ENCODE measurements at places on chromosomes 7 and 10. TPM values are rescaled to one million over a fixed set of nuclear protein-coding genes. Genes with fewer than 3 reads are reported as not detected.

AGMO gene
- not detected for total RNA-seq

ACSM6 gene
- not detected for total RNA-seq

SMO gene
- 9.5 TPM for total RNA-seq

FEZF1 gene
- total RNA-seq, result not detected

RNF32 gene
- total RNA-seq, result 6.9 TPM

HOXA1 gene
- total RNA-seq, result 26.9 TPM

GRCh38 chr10:116262678-116263077, 10.3 kb downstream of the GFRA1 start:
- peak; percentile 21 for ATAC-seq

GRCh38 chr10:71802715-71803488, 29.6 kb upstream of the VSIR start:
- ATAC-seq, result no peak

GRCh38 chr7:30984359-30985107, 20.8 kb downstream of the GHRHR start:
- peak; percentile 74 for ATAC-seq

DNA sequence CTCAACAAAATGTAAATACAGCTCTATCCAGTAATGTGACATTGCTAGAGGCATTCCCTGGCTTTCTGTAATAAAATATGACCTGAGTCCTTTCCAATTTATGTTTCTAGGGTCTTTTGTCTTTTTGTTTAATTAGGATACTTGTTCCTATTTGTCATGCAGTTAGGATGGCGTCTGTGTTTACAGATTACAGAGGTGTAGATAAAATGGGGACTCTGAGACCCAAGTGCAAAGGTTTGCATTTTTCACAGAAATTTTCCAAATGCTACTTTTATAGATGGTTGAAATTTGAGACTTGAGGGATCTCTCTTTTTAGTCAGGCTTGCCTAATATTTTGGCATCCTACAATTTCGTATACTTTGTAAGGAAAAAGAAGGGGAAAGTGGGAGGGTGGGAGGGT, 332.4 kb downstream of the PTEN start:
- no peak for ATAC-seq

- ATAC-seq, result peak; percentile 25
These were observed 259.8 kb upstream of the SEMA3A start for GRCh38 chr7:84454174-84454959.

DNA sequence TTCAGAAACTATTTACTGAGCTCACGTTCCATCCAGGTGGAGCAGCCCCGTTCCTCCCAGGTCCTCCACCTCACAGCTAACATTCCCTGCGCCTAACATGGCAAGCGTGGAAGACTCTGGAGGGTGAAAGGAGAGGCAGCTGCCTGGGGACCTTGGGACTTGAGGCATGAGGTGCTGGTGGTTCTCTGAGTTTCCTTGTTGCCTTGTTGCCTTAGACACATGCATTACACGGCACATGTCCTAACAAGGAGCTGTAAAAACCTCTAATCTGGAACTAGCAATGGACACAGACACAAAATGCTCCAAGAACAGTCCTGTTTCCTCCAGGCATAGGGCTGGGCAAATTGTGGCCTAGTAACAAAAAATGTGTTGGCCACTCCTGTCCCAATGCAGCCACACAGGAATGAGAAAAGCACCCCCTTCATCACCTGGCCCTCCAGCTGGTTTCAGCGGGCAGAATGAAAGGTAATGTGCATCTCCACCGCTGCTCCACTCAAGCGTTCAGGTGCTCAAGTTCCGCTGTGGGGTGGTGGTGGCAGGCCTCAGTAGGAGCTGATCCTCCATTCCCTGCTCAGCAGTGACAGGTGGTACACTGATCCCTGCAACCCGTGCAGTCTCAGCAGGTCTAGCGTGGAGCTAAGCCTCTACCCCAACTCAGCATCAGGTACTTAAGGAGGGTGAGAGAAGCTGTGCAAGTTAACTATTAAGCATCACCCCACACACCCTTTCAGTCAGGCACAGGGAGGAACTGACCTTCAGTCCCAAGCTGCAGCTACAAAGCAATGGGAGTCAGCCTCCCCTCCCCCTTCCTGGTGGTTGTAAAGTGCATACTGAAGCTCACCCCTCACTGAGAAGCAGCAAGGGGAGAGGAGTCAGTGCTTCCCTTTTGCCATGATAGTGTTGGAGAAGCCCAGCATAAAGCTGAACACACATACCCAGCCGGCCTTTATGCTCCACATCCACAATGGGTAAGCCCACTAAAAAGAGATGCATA, 382.8 kb downstream of the SDK1 start:
- no peak for ATAC-seq

GRCh38 chr10:115989621-115990020, 283.4 kb downstream of the GFRA1 start:
- ATAC-seq, result no peak

GRCh38 chr7:1040790-1041189, 3.6 kb upstream of the GPR146 start:
- peak; percentile 38 for ATAC-seq

GRCh38 chr7:93890464-93891068, at the start of gene TFPI2:
Gene TFPI2, minus strand, starts transcription at chr7:93890753. Its CDS starts 75 bp downstream, at chr7:93890678.
- peak; percentile 77 for ATAC-seq

DNA sequence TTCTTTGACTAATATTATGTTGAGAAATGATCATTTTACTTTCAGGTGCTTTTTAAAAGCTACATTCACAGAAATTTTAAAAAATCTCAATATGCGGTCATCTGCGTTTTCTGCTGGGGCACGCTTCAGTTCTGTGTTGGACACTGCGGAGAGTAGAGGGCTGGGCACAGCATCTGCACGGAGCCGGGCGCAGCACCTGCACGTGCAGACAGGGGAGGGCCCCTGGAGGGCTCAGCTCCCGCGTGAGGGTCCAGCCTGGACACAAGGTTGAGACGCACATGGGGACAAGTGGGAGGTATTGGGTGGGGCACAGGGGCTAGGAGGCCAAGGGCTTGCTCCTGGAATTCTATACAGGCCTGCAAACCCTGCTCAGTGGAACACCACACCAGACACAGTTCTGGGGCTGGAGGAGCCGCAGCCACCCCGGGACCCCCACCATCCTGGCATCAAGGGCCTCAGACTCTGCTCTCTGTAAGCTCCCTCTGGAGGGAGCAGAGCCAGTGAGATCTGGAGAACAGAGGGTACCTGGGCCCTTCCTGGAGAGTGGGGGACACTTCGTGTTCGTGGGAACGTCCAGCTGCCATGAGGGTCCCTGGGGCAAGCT, 20.4 kb upstream of the FAM20C start:
- ATAC-seq, result no peak

DNA sequence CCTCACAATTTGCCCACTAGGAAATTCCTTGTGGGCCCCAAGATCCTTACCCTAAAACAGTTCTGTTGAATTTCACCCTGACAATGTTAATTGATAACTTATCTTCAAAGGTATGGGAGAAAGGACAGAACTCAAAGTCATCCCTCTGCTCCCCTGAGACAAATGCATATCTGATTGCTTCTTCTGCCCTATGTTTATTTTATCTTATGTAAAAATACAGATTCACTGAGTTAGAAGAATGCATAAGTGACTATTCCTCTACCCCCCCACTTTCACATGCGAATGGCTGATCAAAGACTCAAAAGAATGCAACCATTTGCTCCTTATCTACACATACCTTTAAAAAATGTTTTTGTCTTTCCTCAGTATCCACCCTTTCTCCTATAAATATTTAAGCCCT, 235.7 kb upstream of the SEMA3C start:
- no peak for ATAC-seq

GRCh38 chr10:78407009-78407711, 373.5 kb downstream of the RPS24 start:
- peak; percentile 95 for ATAC-seq

DNA sequence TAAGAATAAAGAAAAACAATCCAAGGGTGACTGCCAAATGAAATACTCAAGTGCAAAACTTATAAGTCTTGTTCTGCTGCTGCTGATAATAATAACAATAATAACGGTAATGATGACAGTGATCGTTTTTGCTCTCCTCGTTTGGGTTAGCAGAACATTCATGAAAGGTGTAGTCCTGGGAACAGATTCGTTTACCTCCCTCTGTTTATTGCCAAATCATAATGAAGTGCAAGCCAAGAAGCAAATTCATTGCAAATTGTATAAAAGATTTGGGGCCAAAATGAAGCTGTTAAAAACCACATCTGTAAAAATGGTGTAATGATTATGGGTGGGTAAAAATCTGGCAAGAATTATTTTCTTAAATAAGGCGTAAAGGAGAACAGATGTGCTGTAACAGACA, 587.2 kb upstream of the MKI67 start:
- no peak for ATAC-seq

DNA sequence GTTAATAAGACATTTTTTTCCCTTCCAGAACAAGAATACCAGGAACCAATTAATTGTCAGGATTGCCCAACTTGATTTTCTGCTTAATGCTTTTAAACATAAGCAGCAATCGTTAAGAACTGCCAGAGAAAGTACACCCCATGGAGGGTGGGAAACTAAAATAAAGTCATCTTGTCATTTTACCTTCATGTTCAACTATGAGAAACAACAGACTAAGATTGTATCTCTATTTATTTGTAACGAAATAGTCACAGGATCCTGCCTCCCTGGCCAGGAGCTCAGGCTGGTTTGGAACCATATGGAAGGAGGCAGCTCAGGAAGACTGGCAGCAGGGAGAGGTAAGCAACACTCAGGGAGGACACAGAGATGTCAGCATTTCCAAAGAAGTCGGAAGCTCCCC, 129.6 kb downstream of the TNS3 start:
- ATAC-seq, result no peak

GRCh38 chr7:101582971-101583370, 46.1 kb downstream of the MYL10 start:
- ATAC-seq, result no peak

DNA sequence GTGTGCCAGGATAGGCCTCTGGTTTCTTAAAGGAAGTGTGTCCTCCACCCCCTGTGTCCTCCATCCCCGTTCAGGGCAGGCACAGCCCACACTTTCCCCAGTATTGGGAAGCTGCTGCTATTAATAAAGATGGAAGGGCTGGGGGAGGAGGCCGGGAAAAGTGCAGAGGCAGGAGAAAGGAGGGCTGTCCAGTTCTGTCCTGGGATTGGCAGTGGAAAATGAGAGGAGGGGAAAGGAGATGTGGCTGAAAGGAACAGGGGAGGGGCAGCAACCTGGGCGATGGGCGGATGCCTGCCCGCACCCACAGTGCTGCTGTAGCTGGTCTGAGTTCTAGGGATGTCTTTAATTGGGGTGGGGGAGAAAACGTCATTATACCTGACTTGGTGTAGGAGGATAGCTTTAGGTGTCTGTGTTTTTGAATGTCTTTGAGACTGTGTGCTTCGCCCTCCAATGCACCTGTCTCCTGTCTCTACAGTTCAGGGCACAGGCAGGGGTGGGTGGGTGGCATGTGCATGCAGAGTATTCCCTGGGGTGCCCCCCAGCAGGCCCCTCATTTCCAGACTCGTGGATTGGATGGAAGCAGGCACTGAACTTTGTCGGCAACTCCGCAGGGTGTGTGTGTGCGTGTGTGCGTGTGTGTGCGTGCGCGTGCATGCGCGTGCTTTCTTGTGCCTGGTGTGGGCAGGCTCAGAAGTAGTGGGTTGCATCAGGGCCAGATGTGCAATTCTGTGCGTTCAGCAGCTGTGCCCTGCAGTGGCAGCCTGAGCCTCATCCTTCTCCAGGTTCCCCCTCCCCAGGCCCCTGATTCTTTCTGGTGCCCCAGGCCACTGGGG, 2.5 kb downstream of the TRIM8 start:
- ATAC-seq, result no peak
